Left ventricle myocardium superior (tissue), 1 donor: ENCODE measurements at places on chromosomes 2 and 18. TPM values are rescaled to one million over a fixed set of nuclear protein-coding genes. Genes with fewer than 3 reads are reported as not detected.

- no peak for DNase-seq
These were observed 471.1 kb downstream of the CCDC85A start for GRCh38 chr2:56654936-56655335.

- no peak for DNase-seq
These were observed 165.6 kb downstream of the MYO1B start for GRCh38 chr2:191410646-191411436.

DNA sequence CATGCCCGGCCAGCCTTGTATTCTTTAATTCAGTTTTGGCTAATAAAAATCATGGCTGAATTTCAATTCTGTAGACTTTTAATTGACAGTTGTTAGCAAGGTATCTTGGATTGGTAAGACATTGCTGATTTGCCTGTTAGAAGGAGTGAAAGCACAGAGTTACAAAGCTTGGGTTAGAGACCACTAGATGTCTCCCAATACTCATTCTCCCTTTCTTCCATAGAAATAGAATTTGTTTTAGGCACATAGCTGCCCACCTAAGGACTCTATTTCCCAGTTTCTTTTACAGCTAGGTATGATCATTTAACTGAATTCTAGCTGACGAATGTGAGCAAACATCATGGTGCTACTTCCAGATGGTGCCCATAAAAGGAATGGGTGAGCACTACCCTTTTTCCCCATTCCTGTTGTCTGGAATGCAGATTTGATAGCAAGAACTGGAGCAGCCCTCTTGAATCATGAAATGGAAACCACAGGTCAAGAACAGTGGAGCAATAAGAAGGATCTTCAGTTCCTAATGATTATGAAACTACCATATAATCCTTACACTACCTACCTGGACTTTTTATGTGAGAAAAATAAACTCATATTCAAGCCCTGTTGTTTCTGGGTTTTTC, 17.5 kb downstream of the PECR start:
- DNase-seq: no peak

DNA sequence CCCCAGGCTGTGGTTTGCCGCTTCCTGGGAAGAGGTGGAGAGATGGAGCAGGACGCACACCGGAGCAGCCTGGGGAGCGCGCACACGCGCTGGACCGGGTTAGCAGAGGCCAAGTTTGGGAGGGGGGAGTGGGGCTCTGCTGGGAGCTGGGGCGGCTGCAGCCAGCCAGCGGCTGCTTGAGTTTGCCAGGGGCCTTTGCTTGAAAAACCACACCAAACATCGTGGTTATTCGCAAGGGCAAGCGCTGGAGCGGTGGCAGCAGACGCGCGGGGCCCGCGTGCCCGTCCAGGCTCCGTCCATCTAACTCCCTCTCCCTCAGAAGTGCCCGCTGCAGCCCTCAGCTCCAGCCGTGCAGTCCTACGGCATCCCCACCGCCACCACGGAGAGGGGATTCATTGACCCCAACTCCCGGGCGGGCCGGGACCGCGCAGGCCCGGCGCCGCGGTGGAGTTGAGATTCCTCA, 4.6 kb downstream of the PTGR3 start:
- peak; percentile 57 for DNase-seq

Gene ALK
- not detected for total RNA-seq

GRCh38 chr18:76195601-76196000, 299.4 kb downstream of the ZNF516 start:
- no peak for DNase-seq

- no peak for DNase-seq
These were observed 123.2 kb downstream of the RTP5 start for GRCh38 chr2:241992753-241993152.

DNA sequence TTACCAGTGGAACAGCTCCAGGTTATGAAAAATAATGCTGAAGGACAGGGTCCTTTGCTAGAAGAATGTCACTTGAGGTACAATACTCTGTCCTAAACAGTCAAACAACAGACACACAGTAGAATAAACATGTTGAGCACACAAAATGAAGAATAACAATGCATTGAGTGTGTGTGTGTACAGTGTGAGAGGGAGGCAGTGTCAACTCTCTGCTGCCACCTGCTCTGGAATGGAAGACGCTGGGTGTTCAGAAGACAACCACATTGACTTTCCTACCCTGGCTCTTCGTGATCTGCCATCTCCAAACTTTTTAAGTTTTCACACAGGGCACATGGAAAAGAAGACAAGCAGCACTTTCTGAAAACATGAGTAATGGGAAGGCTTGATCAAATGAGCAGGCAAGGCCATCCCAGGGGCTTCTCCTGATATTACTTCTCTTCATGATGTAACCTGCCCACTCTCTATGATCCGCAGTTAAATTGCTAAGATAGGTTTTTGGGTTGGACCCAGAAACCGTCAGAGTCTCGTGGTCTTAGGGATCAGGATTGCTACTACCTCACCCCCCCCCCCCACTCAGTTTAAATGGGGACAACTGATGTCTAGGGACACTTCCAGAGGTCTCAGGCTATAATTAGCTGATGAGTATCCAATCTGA, 533.2 kb upstream of the TNP1 start:
- no peak for DNase-seq

GRCh38 chr2:74851191-74851566, 17.3 kb downstream of the HK2 start:
- DNase-seq: no peak

DNA sequence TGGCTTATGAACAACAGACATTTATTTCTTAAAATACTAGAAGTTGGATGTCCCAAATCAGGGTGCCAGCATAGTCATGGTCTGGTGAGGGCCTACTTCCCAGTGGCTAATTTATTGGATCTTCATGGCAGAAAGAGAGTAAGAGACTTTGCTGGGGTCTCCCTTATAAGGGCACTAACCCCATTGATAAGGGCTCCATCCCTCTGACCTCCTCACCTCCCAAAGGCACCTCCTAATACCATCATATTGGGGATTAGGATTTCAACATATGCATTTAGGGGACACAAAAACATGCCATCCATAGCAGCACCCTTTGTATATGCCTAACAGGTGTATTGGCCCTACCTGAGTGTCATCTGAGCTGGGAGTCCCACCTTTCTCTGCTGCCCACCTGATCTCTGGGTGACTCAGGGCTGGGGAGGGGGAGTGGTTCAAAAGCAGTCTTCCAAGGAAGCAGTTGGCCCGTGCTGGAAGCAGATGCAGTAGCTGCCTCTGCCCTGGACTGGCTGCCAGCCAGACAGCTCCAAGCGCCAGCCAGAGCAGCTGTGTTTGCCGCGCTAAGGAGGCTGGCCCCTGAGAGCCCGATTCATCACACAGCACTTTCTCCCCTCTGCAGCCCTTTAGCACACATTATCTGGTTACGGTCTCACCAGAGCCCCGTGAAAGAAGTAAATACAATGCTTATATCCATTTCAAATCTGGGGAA, 84.6 kb downstream of the SMAD7 start:
- DNase-seq: peak; percentile 80

Gene CFC1
- total RNA-seq: not detected

Gene TNFAIP6
- total RNA-seq: 2.4 TPM

GRCh38 chr18:14767474-14767873, 19.5 kb downstream of the ANKRD30B start:
- no peak for DNase-seq

- DNase-seq: no peak
These were observed 34.6 kb downstream of the ODC1 start for GRCh38 chr2:10413503-10413902.

Gene TIA1
- 51.2 TPM for total RNA-seq

DNA sequence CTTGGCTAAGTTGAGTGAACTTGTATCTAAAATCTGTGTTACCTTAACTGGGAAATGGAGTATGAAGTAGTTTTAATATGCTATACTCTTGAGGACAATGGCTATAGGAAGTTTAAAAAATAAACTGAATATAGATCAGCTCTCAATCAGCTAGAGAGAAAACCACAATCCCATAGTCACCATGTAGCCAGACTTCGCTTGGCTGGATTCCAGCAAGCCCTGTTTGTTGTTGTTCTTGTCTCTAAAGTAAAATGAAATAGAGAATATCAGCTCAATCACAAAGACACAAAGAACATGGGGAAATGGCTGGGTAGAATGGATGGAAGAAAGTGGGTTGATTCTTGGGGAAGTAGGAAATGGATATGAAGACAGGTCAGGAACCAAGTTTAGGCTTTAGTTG, 234.9 kb downstream of the PHLPP1 start:
- no peak for DNase-seq

DNA sequence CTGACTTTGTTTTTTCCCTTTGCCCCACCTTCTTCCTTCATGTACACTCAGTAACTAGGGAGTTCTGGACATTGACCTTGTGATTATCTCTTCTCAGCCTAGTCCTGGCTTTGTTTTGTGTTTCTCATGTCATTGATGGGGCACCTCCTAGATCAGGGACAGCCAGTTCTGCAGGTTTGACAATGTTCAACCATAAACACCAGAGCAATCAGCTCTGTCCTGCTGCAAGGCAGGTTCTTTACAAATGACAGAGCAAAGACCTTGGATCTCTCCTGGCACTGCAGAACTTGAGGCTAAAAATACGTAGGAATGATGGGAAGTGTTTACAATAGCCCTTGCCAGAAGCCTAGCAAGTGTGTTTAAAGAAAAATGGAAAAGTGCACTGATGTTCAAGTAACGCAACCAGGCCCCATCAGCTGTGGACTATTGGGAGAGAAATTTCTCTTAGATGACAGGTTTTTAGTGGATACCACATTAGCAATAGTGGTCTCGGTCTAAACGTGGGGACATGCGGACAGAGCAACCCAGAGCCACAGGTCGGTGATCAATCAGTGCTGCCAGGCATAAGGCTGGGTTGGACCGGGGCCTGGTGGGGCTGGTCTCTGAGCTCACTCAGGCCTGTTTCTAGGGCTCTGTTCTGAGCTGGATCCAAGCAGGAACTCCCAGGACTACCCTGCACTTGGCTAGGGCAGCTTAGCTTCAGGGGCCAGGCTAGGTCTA, 76.8 kb downstream of the SOWAHC start:
- DNase-seq: peak; percentile 73

- no peak for DNase-seq
These were observed 74.1 kb downstream of the TLK1 start for GRCh38 chr2:171086352-171087290.

Gene KCNG2
- not detected for total RNA-seq

Gene RBKS
- total RNA-seq: 3.3 TPM

GRCh38 chr2:216845426-216845825, 14.4 kb downstream of the TNP1 start:
- no peak for DNase-seq

DNA sequence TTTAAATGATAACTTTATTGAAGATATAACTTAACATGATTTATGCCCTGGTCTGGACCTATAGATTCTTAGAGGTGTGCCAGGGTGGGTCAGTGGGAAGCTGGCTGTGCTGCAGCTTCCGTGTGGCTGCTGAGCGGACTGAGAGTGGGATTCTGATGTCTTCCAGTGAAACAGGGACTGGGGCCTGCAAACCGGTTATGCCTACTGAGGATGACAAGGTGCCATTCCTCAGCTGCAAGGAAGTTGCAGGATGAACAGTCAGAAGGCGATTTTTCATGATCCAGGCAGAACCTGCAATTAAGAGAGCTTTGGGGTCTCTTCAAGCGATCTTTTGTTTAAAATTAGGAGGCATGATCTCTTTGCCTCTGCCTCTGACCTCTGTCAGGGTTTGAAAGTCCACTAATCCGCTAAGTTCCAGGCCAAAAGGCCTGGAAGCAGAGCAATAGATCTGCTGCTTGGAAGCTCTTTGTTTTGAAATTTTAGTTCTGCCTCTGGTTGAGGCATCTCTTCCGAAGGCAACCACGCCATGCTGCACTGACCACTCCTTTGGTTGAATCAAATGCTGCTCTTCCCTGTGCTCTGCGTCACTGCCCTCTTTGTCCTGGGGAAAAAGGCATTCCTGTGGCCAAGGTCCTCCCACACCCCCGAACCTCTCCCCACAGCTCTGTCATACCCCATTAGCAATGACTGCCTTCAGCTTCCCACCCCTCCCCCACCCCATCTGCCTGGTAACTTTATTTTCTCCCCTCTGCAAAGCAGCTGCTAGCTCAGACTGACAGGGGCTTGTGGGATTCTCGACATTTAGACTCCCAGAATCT, 2.0 kb downstream of the TMEM169 start:
- DNase-seq: no peak

- no peak for DNase-seq
These were observed 152.2 kb downstream of the PHLPP1 start for GRCh38 chr18:62867534-62867933.

- no peak for DNase-seq
These were observed 108.3 kb upstream of the LRATD1 start for GRCh38 chr2:14524041-14524802.
